ENCODE measurements at places on chromosomes 7 and 10.

DNA sequence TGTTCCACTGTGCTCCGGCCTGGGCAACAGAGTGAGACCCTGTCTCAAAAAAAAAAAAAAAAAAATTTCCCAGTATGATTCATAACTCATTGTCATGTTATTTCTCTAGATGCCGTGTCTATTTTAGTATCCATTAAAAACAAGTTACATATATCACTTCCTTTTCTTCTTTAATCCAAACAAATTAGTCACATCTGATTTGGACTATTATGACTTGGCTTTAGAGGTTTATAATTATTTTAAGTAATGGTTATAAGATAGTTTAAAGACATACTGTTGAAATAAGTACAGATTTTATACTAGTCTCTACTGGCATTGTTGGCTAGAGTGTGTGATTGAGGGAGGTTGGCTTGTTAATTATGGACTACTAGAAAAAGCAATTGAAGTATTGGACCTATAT is 53.3 kb downstream of the ZMYND11 start:
- no peak for DNase-seq

GRCh38 chr10:102451105-102451969 is at the start of gene C10orf95:
TSS of gene C10orf95 (minus strand) at chr10:102451543. CDS start at chr10:102451093, 450 bp downstream.
- no peak for DNase-seq

- no peak for DNase-seq
These were observed 37.6 kb downstream of the R3HCC1L start for GRCh38 chr10:98172073-98172472.

DNA sequence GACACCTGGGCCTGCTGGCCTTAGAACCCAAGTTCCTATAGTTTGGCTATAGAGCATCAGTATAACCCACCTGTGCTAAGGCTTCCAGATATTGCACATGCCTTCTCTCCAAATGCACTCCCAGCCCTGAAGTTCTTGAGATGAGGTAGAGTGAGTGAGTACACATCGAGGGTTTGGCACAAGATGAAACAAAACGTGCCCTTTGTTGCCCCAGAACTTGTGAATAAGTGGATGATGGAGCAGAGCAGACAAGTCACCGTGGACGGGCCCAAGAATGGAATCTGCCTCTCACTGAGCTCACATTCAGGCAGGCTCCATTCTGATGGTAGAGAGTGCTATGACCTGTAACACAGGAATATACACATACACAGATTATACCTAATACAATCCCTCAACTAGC is 73.0 kb upstream of the STK17A start:
- no peak for DNase-seq

GRCh38 chr7:113561446-113561845 is 357.4 kb downstream of the PPP1R3A start:
- DNase-seq = no peak

- DNase-seq = no peak
These were observed 779.9 kb downstream of the GRM8 start for GRCh38 chr7:126472825-126473224.

- DNase-seq = no peak
These were observed 36.6 kb downstream of the GRK5 start for GRCh38 chr10:119243967-119244366.

- DNase-seq = peak; percentile 49
These were observed 47.1 kb upstream of the UCN3 start for GRCh38 chr10:5317547-5318107.

GRCh38 chr7:14419531-14419930 is 430.1 kb upstream of the ETV1 start:
- DNase-seq = no peak

DNA sequence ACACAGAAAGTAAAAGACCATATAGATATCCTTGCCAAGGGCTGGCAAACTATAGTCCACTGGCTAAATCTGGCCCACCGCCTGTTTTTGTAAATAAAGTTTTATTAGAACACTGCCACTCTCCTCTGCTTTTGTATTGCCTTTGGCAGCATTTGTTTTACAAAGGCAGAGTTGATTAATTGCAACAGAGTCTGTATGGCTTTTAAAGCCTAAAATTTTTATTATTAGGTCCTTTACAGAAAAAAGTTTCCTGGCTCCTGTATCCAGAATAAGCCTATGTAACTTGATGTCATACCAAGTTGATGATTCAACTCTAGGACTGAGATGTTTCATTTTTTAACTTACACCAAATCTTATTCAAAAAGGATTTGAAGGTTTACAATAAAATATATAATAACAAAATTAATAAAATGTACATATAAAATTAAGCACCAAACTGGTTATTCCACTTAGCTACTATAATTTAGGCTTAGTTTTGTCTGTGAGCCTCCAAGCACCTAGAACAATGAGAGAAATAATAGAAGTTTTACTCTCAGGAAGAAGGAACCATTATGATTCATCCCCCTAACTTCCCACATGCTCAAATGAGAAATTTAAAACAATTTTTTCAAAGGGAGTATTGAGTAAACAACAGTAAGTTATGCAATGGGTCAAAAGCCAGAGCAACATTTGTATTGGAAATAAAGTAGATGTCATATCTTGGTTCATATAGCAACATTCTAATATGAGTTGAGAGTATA is 31.9 kb downstream of the CPED1 start:
- DNase-seq = no peak

DNA sequence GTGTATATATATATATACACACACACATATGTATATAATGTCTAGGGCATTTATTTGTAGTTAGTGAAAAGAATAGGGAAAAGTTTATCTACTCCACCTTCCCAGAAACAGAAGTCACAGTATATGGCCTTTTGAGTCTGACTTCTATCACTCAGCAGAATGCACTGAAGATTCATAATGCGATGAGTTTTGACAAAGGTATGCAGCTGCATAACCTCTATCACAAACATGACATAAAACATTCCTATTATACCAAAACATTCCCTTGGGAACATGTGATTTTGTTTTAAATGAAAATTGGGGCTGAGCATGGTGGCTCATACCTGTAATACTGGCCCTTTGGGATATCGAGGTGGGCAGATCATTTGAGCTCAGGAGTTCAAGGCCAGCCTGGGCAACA is 137.3 kb upstream of the EEPD1 start:
- DNase-seq = no peak

DNA sequence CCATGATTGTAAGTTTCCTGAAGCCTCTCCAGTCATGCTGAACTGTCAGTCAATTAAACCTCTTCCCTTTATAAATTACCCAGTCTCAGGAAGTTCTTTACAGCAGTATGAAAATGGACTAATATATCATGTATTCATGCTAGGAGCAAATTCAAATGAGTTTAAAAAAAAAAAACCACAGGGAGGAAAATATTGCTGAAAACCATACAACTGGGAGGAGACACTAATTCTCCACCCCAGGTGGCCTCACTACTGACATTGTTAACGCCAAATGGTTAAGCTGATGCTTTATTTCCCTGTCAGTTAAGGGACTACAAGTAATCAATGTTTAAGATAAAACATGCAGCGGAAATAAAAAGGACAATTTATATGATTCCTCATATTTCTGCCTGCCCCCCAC is 55.1 kb downstream of the PDE1C start:
- no peak for DNase-seq

GRCh38 chr7:7933915-7934526 is 34.6 kb upstream of the GLCCI1 start:
- DNase-seq = no peak

- DNase-seq = no peak
These were observed 31.8 kb upstream of the GPAM start for GRCh38 chr10:112215342-112215774.

DNA sequence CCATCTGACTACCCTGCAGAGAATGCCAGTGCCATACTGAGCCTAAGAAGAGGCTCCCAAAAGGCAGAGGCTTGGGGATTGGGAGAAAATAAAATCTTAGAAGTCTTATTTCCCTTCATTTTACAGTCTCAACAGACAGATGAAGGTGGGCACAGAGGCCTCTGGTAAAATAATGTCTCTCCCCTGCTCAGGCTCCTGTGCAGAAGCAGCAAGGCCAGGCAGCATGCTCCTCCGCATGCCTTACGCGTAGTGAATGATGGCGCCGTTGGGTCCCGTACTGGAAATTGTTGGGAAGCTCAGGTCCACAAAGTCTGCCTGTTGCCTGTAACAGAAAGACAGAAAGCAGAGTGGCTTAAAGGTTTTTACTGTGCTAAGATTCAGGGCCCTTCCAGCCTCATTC is 45.8 kb downstream of the XPNPEP1 start:
- no peak for DNase-seq

DNA sequence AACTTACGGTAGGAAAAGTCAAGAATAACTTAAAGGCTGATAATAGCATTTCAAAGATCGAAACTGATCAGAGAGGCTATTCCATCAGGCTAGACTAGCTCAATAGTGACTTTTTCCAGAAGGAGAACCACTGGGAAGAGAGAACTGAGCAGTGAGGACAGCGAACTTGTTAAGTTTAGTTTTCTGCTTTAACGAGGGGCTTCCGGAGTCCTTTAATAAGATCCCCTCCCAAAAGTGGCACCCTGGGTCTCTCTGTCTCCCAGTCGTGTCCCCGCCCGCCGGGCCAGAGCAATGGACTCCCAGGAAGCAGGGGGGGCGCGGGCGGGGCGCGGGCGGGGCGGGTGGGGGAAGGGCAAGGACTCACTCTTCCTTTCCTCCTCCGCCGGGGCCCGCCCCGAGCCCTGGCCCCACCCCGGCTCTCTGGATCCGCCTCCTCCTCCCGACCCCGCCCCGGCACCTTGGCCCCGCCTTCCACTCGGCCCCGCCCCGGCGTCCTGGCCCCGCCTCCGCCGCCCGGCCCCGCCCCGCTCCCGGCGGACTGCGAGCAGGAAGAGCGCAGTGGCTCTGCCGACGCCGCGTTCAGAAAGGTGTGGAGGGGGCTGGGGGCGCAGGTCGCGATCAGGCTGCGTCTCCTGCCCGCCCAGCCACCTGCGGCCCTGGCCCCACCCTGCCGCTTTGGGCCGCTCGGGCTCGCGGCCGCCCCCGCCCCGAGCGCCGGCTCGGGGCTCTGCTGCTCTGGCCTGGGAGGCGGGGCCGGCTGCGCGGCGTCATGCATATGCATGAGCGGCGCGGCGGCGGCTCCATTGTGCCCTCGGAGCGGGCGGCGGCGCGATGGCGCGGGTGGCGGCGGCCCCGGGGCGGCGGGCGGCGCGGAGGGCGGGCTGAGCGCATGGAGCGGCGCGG is at the start of gene ZMIZ2:
TSS of gene ZMIZ2 (plus strand) at position 803 of the 903 bp plus-strand sequence. CDS start 7,403 bp downstream, outside the sequence.
- peak; percentile 89 for DNase-seq

GRCh38 chr7:127474457-127474856 is 81.9 kb upstream of the ZNF800 start:
- no peak for DNase-seq

- DNase-seq = no peak
These were observed 11.4 kb upstream of the AKR1D1 start for GRCh38 chr7:138064856-138065357.

GRCh38 chr7:158771-159170 is 33.6 kb upstream of the FAM20C start:
- DNase-seq = no peak

GRCh38 chr7:102119925-102120324 is 166.7 kb upstream of the SH2B2 start:
- no peak for DNase-seq

DNA sequence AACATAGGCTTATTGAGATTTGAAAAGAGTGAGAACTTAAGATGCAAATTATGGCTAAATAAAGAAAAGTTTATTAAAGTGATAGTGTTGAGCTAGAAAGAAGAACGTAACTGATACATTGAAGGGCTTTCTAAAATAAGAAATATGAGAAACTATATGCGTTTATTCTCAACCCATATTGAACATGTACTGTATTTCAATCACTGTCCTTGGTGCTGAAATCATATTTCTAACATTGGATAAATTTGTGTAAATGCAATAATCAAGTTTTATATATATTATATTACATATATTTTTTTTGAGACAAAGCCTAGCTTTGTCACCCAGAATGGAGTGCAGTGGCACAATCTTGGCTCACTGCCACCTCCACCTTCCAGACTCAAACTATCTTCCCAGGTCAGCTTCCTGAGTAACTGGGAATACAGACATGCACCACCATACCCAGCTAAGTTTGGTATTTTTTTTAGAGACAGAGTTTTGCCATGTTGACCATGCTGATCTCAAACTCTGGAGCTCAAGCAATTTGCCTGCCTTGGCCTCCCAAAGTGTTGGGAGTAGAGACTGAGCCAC is 1065.8 kb downstream of the REEP3 start:
- DNase-seq = no peak

- no peak for DNase-seq
These were observed 33.6 kb downstream of the CNTNAP2 start for GRCh38 chr7:146150153-146150552.

- no peak for DNase-seq
These were observed 98.9 kb downstream of the DYNC1I1 start for GRCh38 chr7:95871075-95871848.

DNA sequence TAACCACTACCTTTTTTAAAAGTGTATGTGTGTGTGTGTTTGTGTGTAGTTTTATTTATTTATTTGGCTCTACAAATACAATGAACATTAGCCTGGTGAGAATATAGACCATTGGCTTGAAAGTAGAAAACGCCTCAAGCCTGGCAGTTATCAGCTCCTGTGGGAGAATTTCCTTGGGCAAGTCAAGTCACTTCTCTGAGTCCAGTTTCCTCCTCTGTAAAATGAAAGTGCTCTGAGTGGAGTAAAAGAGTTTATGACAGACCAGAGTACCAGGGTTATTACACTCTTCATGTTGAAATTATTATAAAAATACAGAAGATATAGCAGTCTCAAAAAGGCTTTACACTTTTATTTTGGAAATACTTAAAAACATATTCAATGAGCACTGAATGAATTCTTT is 10.1 kb upstream of the RHOBTB1 start:
- DNase-seq = no peak

DNA sequence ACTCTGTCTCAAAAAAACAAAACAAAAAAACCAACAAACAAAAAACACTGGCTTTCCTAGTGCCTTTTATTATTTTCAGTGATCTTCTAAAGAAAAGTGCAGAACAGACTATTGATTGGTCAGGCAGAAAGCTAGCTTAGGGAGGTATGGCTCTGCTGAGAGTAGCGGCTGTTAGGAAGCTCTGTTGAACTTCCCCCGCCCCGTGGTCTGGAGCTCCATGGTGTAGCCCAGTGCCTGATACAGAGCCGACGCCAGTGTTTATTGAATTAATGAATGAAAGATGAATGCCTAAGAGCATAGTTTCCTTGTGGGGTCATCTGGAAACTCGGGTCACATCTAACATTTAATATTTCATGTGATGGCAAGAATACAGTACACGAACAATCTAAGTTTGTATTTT is 90.5 kb upstream of the ARMC3 start:
- DNase-seq = no peak

GRCh38 chr10:69287181-69287580 is 8.9 kb downstream of the HK1 start:
- DNase-seq = no peak

- no peak for DNase-seq
These were observed 167.3 kb downstream of the EGFR start for GRCh38 chr7:55185941-55186609.

GRCh38 chr7:150645259-150646020 is 13.3 kb upstream of the GIMAP6 start:
- DNase-seq = no peak

DNA sequence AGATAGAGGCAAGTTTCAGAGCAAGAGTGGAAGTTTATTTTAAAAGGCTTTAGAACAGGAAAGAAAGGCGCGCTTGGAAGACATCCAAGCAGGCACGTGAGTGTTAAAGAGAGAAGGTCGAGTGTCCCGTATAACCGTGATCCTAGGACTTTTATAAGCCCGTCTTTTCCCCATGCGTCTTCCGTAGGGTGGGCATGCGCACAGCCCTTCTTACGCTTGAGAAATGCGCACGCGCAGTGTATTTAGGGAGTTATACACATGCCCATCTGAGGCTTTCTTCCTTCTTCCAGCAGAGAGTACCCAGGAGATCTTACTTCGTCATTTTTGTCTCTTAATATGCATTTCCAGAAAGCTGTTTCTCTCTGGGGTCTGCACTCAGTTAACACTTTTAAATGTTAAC is 52.4 kb downstream of the CALD1 start:
- DNase-seq = no peak

- DNase-seq = no peak
These were observed 6.8 kb upstream of the KIAA1217 start for GRCh38 chr10:24202181-24202570.
